ENCODE measurements at places on chromosomes 4 and X.

GRCh38 chrX:37993176-37993575 lies 13.2 kb upstream of the SYTL5 start:
- no peak for DNase-seq

GRCh38 chr4:17718471-17718870 lies 63.0 kb downstream of the FAM184B start:
- DNase-seq, result no peak

- no peak for DNase-seq
Measured at GRCh38 chrX:27987862-27988646, 6.8 kb upstream of the DCAF8L1 start.

GRCh38 chr4:20580907-20581306 lies 119.4 kb upstream of the PACRGL start:
- no peak for DNase-seq

DNA sequence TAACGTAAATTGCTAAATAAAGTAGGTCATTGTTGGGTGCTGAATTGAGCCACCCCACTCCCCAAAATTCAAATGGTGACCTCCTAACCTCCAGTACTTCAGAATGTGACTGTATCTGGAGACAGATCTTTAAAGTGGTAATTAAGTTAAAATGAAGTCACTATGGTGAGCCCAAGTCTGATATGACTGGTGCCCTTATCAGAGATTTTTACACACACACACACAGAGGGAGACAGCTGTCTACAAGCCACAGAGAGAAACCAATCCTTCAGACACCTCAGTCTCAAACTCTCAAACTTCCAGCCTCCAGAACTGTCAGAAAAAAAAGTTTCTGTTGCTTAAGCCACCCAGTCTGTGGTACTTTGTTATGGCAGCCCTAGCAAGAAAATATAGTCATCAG lies 879.2 kb upstream of the INTU start:
- DNase-seq, result no peak

GRCh38 chr4:107618656-107619055 lies 101.4 kb downstream of the PAPSS1 start:
- no peak for DNase-seq

DNA sequence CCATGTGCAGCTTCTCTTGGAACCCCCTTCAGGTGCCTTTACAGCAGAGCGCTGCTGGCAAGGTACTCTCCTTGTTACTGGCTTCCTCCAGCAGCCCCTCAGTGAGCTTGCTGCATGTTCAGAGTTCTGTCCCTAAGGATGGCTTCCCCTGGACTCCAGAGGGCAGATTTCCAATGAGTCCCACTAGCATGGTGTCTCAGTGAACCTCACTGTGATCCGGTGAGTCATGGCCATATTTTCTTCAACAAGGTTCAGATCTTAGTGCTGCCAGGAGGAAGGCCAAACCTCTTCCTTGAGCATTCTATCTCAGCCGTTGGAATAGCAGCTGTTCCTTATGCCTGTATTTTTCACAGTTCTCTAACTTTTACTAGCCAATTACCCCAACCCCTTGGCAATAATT lies 98.8 kb downstream of the CASK start:
- DNase-seq, result no peak

DNA sequence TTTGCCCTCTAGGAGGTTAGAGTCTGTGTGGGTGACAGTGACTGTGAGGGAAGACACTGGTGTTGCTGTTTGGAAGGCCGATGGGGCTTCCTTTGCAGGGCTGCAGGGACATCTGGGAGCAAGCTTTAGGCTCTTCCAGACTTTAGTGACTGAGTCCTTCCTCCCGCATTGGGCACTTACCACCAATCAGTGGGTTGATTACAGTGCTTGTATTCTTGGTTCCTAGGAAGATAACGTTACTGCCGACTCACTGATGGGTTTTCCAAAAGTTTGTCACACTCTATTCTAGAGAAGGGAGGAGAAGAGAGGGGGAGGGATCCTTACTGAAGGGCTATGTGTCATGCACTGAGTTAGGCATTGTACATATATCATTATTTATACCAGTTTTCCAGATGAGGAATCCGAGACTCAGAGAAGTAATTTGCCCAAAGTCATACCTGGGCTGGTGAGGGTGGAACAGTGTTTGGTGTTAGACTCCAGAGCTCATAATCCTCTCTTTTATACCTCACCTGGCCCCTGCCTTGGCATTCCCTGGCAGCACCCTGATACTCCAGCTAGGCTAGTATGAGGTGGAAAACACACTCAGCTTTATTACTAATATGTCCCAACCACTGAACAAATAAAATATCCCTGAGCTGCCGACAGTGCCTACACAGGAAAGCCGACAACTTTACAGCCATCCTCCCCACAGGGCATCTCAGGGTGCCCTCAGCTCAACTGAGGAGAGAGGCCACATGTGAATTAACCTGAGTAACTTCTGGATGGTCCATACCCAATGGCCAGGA lies 3.8 kb downstream of the CHST7 start:
- no peak for DNase-seq

- no peak for DNase-seq
Measured at GRCh38 chr4:125397226-125397625, 82.5 kb downstream of the FAT4 start.

- no peak for DNase-seq
Measured at GRCh38 chr4:55854129-55854528, 681 bp downstream of the EXOC1 start.

GRCh38 chrX:114390251-114390796 lies 193.6 kb upstream of the HTR2C start:
- DNase-seq, result no peak

- no peak for DNase-seq
Measured at GRCh38 chr4:99629962-99630554, 27.6 kb downstream of the C4orf54 start.

- no peak for DNase-seq
Measured at GRCh38 chrX:97050392-97050791, 166.7 kb downstream of the RPA4 start.

- no peak for DNase-seq
Measured at GRCh38 chr4:147492761-147493160, 11.9 kb downstream of the EDNRA start.

- DNase-seq, result no peak
Measured at GRCh38 chr4:1583051-1583785, 100.9 kb downstream of the FAM53A start.

DNA sequence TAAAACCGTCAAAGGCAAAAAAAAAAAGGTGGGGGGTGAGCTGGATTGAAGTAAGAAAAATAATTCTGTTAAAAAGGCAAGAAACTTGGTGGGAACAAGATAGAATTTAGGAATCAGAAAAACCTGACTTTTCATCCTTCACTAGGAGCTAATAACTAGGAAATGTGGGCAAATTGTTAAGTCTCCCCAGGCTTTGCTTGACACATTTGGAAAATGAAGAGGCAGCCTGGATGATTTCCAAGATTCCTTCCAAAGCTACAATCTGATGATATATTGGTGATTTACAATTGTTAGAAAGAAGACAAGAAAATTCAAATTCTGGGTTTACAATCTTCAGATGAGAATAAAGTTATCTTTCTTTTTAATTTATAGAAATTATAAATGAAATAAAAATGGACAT lies 1062.5 kb downstream of the ADGRL3 start:
- DNase-seq, result no peak

DNA sequence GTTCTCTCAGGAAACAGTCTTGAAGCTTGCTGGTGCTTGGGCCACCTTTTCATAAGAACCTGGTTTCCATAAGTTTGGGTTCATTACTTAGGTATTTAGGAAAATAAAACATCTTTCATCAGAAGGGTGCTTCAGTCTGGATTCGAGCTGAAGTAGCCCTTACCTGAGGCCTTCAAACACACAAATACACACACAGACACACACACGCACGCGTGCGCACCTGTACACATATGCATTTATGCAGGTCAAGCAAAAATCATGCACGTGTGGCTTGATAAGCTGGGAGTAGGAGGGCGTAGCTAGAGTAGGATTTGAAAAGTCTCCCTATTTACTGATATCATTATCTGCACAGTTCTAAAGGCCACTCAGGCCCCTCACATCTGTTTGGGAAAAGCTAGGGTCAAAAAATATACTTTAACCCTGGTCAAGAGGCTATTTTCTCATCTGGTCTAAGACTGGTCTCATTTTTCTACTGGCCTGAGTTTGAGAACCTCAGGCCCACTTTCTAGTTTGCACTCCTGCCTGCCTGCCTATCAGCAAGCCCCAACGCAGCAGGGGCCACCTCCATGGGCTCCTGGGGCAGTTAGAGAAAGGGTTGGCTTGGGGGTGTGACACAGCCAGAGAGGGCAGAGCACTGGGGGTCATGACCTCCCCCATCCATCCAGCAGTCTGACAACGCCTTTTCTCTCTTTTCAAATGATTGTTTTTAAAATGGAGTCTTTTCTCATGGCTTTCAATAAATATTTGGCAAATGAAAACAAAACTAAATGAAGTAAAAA lies 64.3 kb downstream of the RASL11B start:
- DNase-seq, result no peak

GRCh38 chr4:83074086-83074704 lies 39.2 kb downstream of the COPS4 start:
- peak; percentile 61 for DNase-seq

GRCh38 chr4:185242749-185243533 lies 33.5 kb downstream of the SNX25 start:
- DNase-seq, result no peak

- DNase-seq, result peak; percentile 22
Measured at GRCh38 chr4:159487284-159487747, 384.4 kb downstream of the RAPGEF2 start.

GRCh38 chr4:109302361-109303139 lies at the start of gene COL25A1:
Gene COL25A1 (minus strand): TSS chr4:109302658.
- DNase-seq, result no peak

GRCh38 chr4:2843263-2843940 lies at the start of gene ADD1:
Gene ADD1 (plus strand): TSS chr4:2843844. CDS start chr4:2875916, 32,072 bp downstream.
- peak; percentile 95 for DNase-seq

- no peak for DNase-seq
Measured at GRCh38 chr4:8731364-8731763, 138.8 kb downstream of the CPZ start.

DNA sequence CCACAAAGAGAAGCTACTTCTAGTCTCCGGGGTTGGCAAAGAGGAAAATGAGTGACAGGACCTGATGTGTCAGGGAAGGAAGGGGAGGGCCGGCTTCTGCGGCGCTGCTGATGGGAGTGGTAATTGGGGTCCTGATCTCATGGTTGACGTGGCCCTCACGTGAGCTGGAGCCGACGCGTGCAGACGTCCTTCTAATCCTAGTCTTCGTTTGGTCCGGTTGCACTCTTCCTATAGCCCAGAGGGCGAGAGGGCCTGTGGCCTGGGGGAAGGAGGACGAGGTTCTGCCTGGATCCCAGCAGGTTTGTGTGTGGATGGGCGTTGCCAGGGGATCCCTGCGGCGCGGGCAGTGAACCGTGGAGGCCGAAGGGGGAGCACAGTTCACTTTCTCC lies at the start of gene ARMCX1:
TSS of gene ARMCX1 (plus strand) at position 186 of the 389 bp plus-strand sequence. CDS start 2,384 bp downstream, outside the sequence.
- DNase-seq, result no peak

- no peak for DNase-seq
Measured at GRCh38 chr4:11480683-11481082, 52.0 kb upstream of the HS3ST1 start.

GRCh38 chr4:26701786-26702227 lies 117.9 kb downstream of the TBC1D19 start:
- DNase-seq, result no peak

DNA sequence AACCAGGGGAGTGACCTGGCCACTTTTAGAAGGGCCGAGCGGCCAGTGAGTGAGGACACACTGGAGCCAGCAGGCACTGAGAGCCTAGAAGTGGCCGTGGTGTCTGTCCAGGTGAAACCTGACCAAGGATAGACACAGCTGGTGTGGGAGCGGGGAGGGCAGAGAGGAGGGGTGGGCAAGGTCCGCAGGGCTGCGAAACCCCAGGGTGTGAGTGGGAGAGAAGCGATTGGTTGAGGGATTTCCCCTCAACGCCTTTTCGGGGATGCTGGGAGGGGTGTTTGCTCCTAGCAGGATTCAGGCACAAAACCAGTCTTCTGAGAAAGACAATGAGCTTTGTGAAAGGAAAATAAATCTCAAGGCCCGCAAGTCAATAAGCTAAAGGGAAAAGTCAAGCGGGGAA lies 33.2 kb upstream of the ARSD start:
- DNase-seq, result no peak

GRCh38 chr4:94284889-94285288 lies 57.7 kb downstream of the HPGDS start:
- no peak for DNase-seq

DNA sequence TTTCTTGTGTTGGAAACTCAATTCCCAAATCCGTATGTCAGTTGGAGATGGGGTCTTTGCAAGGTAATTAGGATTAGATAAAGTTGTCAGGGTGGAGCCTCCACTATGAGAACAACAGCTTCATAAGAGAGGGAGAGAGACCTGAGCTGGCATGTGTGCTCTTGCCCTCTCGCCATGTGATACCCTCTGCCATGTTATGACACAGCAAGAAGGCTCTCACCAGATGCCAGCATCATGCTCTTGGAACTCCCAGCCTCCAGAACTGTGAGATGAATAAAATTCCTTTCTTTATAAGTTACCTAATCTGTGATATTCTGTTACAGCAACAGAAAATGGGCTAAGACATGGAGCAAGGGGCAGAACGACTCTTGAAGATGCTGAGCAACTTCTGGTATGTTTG lies 201.9 kb upstream of the BOD1L1 start:
- DNase-seq, result no peak

DNA sequence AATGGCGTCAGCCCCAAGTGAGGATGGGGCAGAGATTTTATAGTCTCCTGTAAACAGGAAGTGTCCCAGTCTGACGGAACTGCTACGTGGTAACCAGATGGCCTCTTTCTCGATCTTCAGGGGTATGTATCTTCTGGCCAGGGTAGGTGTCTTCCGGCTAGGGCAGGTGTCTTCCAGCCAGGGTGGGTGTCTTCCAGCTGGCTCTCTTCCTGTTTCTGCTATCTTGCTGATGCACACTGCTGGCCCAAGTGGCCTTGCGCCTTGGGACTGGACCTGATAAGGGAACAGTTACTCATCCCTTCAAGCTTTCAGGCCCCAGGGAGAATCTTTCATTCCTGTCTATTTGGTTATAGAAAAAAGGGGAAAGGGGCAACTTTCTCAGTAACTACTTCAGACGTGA lies 178.7 kb upstream of the MAGEE2 start:
- DNase-seq, result no peak

DNA sequence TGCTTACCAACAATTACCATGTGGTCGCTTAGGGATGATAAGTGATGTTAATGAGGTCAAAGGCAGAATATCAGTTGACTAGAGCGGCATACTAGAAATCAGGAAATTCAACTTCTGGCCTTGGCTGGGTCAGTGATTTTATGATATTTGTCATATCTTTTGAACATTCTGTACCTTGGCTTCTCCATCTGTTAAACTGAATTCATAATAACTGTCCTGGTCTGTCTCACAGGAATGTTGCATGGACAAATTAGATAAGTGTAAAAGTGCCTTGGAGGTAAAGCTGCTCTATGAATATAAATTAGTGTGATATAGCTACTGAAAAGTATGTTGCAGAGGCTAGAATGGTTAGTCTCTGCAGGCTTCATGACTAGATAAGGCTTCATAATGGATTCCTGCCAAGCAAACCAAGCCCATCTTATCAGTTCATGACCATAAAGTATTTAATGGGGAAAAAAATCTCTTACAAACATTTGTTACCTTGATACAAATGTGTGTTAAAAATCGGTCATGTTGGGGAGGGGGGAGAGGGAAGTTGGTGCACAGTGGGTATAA lies 104.6 kb upstream of the BMPR1B start:
- no peak for DNase-seq

All from GM18507 (cell line).